ENCODE measurements at places on chromosomes 13 and 19. TPM values are rescaled to one million over a fixed set of nuclear protein-coding genes. Genes with fewer than 3 reads are reported as not detected.

The VAV1 gene
- 2.1 TPM for polyA plus RNA-seq

The SMG9 gene
- 70.9 TPM for polyA plus RNA-seq

The LRRC8E gene
- polyA plus RNA-seq = 3.9 TPM

The DLL3 gene
- polyA plus RNA-seq = 0.43 TPM

The ZNF616 gene
- 24.8 TPM for polyA plus RNA-seq

The RXFP2 gene
- polyA plus RNA-seq = not detected

The LATS2 gene
- polyA plus RNA-seq = 13.4 TPM
